ENCODE measurements at places on chromosomes 6 and 20. TPM values are rescaled to one million over a fixed set of nuclear protein-coding genes. Genes with fewer than 3 reads are reported as not detected.
A peak's percentile ranks its signal among the peaks of the same experiment; 100 is the strongest.

Gene LST1
- total RNA-seq = 1.2 TPM

DNA sequence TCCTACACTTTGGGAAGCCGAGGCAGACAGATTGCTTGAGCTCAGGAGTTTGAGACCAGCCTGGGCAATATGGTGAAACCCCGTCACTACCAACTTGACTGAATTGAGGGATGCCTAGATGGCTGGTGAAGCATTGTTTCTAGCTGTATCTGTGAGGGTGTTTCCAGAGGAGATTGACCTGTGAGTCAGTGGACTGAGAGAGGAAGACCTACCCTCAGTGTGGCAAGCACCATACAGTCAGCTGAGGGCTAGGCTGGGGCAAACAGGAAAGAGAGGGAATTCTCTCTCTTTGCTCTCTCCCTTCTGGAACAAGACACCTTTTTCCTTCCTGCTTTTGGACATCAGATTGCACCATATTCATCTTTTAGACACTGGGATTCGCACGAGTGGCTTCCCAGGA is 3.7 kb upstream of the ZUP1 start:
- no peak overlapping the region for H3K27ac ChIP-seq
- no peaks in the 10 kb centered on the region for H3K27me3 ChIP-seq
- H3K4me3 ChIP-seq = no peak overlapping the region
- H3K36me3 ChIP-seq = no peaks in the 10 kb centered on the region

Gene KCNQ5
- total RNA-seq = 0.43 TPM

Gene HSP90AB1
- 480 TPM for total RNA-seq

DNA sequence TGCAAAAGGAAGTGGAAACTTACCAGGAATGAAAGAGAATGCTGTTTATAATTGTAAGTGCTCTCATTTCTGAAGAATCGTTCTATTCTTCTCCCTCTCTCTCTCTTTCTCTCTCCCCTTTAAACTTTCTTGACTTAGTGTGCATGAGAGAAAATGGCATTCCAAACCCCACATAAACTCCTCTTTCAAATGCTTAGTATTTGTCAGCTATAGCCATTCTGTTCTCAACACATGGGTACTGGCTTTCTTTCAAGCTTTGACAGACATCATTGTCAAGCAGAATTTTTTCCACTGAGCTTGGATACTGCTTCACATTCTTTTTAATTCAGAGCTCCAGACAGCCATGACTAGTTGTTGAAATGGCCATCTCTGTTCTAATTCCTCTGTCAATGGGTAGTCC is 51.1 kb upstream of the PREP start:
- H3K27me3 ChIP-seq = no peaks in the 10 kb centered on the region
- DNase-seq = no peak
- no peak overlapping the region for H3K27ac ChIP-seq
- no peaks in the 10 kb centered on the region for H3K4me1 ChIP-seq
- no peaks in the 10 kb centered on the region for H3K36me3 ChIP-seq

DNA sequence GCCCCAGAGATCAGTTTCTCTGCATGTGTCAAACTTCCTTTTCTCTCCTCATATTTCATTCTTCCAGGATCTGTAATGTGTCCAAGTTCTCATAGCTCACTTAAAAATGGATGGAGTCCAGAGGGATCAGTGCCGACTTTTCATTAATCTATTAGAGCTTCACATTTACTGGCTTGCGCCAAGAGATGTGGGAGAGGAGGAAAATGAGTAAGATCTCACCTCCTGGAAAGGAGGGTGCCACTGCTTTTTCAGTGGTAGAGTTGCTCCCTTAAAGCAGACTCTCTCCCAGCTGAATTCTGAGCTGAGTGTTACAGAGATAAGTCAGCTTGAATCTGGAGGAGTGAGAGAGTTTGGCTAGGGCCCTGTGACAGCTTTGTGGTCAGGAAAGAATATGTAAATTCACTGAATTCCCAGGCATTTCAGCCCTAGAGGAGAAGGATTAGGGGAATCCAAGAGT is 175.9 kb downstream of the SOX4 start:
- H3K27me3 ChIP-seq = no peaks in the 10 kb centered on the region
- H3K4me1 ChIP-seq = peaks cover 6% of the 10 kb centered on the region

DNA sequence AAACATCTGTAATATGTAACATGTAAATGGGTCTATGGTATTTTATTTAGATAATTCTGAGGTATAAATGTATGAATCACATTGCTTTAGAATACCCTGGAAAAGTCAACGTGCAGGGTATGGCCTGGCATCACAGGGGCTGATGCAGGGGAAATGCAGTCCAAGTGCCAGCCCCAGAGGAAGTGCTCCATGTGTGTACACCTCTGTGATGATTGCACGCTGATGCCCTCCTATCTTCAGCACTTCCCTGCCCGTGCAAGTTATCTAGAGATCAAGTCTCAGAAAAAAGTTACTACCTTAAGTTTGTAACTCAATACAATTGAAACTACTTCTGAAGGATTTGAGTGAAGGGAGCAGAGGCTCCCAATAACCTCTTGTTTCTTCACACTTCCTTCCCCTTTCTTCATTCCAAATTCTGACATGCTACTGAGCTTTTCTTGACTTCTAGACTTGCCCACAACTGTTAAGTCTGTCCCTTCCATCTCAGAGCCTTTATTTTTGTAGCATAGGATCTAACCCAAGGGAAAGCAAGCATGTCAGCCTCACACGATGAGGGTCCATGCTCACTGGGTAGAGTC is 2.2 kb downstream of the SMLR1 start:
- H3K4me3 ChIP-seq = no peak overlapping the region
- no peak overlapping the region for H3K27ac ChIP-seq
- H3K27me3 ChIP-seq = no peaks in the 10 kb centered on the region
- no peaks in the 10 kb centered on the region for H3K4me1 ChIP-seq
- no peak for DNase-seq

DNA sequence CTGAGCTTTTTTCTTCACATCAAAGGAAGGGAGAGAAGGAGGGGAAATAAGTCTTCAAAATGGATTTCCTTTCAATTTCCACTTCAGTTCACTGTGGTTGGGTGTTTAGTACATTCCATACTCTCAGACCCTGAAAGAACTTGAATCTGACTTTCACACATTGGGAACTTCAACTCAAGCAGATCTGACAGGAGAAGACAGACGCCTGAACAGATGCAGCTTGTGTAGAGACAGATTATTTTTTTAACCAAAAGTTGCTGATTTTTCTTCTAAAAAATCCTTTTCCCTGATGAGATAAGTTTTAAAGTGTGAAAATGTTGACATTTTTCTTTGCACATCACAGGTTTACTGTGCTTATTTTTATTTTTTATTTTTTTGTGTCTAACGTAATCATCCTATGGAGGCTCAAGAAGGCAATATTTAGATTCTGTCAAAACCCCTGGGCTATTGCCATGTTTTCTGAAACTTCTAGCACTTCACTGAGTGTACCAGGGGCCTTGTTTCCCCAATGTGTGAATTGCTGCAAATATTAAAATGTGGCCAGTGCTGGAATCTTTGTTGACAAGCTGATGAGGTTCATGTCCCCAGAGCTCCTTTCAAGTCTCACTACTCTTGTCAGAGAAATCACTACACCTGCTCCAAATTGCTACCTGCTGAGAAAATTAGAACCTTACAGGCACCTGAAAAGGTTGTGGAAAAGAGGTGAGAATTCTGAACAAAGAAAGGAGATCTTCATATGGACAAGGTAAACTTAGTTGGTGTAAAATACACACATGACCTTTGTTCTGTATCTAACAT is 214.8 kb upstream of the BTBD3 start:
- no peak overlapping the region for H3K27ac ChIP-seq
- H3K4me3 ChIP-seq = no peak overlapping the region
- no peaks in the 10 kb centered on the region for H3K27me3 ChIP-seq
- no peak for DNase-seq
- H3K4me1 ChIP-seq = no peaks in the 10 kb centered on the region

- no peak overlapping the region for H3K4me3 ChIP-seq
- H3K27ac ChIP-seq = no peak overlapping the region
- H3K36me3 ChIP-seq = no peaks in the 10 kb centered on the region
- peaks cover 35% of the 10 kb centered on the region for H3K4me1 ChIP-seq
These were observed 86.9 kb downstream of the TCP11 start for GRCh38 chr6:35054106-35054742.

DNA sequence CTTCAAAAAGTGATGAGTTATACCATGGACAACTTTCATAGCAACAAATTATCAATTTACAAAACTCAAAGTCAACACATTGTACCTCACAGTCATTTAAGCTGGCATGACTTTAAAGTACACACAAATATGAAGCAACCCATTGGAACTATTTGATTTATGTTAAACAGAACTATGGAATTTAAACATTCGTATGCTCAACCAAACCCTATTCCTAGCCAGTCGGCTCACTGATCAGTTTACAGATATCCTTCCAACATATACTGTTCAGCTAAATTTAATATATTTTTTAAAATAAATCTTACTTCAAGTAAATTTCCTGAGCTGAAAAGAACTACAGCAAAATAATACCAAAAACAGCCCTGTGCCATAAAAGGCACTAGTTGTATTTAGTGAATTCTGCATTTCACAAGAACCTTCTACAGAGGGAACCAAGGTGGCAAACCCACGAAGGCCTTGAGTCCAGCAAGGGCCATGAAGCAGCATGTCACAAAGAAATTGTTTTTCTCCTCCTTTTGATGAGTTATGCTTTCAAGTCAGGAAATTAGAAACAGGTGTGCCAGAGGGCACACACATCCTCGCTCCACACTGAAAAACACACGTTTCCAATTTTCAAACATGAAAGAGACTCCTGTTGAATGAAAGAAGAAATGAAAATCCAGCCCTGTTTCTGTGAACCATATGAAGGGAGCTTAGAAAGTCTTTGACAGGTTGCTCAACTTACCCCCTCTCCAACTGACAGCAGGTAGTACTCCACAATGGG is 122.8 kb downstream of the TASP1 start:
- H3K36me3 ChIP-seq = no peaks in the 10 kb centered on the region
- H3K27ac ChIP-seq = no peak overlapping the region
- no peaks in the 10 kb centered on the region for H3K4me1 ChIP-seq
- DNase-seq = no peak
- H3K27me3 ChIP-seq = no peaks in the 10 kb centered on the region

DNA sequence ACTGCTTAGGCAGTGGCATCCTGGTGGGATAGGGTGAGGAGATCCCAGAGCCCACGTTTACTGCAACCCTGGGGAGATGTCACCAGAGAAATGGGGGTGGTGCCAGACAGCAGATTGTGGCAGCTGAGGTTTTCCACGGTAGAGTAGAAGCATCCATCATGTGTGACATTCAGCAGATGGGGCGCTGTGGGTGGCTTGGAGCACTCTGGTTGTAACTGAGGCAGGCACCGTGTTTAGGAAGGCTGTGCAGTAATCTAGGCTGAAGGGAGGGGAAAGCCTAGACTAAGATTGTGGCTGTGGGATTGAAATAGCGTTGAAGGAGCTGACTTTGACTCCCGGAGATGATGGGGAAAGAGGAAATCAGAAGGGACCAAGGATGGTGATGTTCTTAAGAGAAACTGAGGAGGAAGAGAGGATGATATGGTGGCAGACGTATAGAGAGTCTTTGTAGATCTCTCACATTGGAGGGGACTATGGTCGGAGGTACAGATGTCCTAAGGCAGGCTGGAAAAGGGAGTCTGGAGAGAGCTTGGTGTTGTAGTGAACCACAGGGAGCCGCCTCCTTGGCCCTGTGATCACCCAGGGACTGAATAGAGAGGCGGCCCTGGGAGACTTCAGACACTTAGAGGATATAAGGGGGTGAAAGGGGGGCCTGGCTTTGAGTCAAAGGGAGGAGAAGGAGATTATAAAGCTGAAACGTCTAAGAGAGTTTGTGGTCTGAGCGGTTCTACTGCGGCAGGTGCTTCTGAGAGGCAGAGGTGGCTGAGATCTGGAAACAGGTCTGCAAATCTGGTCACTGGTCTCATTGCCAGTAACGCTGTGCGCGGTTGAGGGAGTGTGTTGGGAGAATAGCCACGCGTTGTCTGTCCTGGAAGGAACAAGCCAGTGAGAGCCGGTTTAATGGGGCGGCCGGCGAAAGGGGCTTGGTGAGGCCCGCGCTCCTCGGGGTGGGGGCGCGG is 792 bp upstream of the MICA start:
- H3K4me1 ChIP-seq = peaks cover 21% of the 10 kb centered on the region
- no peaks in the 10 kb centered on the region for H3K36me3 ChIP-seq
- peak; percentile 57 for DNase-seq
- H3K4me3 ChIP-seq = peak overlapping the region; percentile 71
- peak overlapping the region; percentile 93 for H3K27ac ChIP-seq
